Cortex of kidney (tissue), 1 donor: ENCODE measurements at places on chromosomes 1 and 21.

GRCh38 chr1:154716614-154717527 is 108.9 kb upstream of the ADAR start:
- DNase-seq: no peak

DNA sequence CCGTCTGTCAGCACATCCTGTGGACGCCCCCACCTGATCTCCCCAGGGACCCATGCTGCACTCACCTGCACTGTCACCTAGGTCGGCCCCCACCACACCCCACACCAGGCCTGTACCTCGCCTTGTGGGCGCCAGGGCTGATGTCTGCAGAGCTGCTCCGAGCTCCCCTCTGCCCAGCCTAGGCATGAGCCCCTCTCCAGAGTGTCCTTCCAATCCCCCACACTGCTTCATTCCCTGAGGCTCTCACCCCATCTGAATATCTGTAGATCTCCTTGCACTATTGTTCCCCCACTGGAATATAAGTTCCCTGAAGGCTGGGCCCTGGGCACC is 12.2 kb downstream of the UMODL1 start:
- no peak for DNase-seq

DNA sequence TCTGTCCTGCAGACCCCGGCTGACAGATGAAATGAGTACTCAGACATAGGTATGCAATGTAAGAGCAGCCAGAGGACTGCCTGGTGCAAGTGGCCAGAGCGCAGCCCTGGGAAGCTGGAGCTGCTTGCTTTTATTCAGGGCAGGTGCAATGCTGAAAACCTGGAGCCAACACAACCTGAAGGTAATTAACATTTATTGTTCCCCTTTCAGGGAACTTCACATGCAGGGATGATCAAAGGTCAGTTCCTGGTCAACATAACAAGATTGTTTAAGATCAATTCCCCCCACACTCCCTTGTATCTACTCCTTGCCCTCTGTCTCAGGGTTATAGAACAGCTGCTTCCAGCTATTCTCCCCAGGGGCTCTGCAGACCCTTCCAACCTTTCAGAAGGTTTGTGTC is 48.7 kb upstream of the PRELP start:
- DNase-seq: no peak

- no peak for DNase-seq
Measured at GRCh38 chr1:19892628-19893168, 10.5 kb downstream of the OTUD3 start.

DNA sequence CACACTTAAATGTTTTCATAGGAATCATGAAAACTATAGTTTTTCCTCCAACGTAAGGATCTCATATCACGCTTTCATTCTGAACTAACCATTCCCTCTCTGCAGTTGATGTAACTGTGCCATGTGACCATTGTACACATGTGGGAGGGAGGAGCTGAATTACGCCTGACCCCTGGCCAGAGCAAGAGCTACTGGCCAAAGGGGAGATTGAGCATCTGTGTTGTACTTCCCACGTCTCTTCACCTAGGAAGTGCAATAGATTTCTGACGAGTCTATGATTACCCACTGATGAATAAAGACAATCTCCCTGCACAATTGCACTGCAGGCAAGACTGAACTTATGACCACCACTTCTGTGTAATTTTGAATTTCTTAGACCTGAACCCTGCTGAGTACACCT is 24.0 kb downstream of the PTPRC start:
- DNase-seq: no peak
